ENCODE measurements at places on chromosomes 11 and 22.
A peak's percentile ranks its signal among the peaks of the same experiment; 100 is the strongest.

GRCh38 chr11:45000918-45001317 is 50.2 kb upstream of the TP53I11 start:
- no peak for DNase-seq
- no peak overlapping the region for H3K4me3 ChIP-seq
- H3K4me1 ChIP-seq, result no peaks in the 10 kb centered on the region
- H3K27ac ChIP-seq, result no peak overlapping the region

- no peaks in the 10 kb centered on the region for H3K27me3 ChIP-seq
- no peak for DNase-seq
- no peak overlapping the region for H3K4me3 ChIP-seq
- peaks cover 48% of the 10 kb centered on the region for H3K4me1 ChIP-seq
- H3K36me3 ChIP-seq, result no peaks in the 10 kb centered on the region
- H3K27ac ChIP-seq, result peak overlapping the region; percentile 58
Observed at GRCh38 chr11:116984589-116984988, 113.6 kb downstream of the SIK3 start.

- no peak overlapping the region for H3K4me3 ChIP-seq
- no peak for DNase-seq
- H3K27me3 ChIP-seq, result no peaks in the 10 kb centered on the region
- no peak overlapping the region for H3K27ac ChIP-seq
- H3K36me3 ChIP-seq, result no peaks in the 10 kb centered on the region
- no peaks in the 10 kb centered on the region for H3K4me1 ChIP-seq
Observed at GRCh38 chr11:78957476-78958245, 383.0 kb upstream of the NARS2 start.

GRCh38 chr11:123439616-123440015 is 9.5 kb downstream of the GRAMD1B start:
- no peaks in the 10 kb centered on the region for H3K36me3 ChIP-seq
- H3K27ac ChIP-seq, result no peak overlapping the region
- H3K4me3 ChIP-seq, result no peak overlapping the region
- peaks cover 10% of the 10 kb centered on the region for H3K4me1 ChIP-seq
- H3K27me3 ChIP-seq, result no peaks in the 10 kb centered on the region

GRCh38 chr11:1116666-1117390 is 40.9 kb upstream of the MUC5AC start:
- no peaks in the 10 kb centered on the region for H3K36me3 ChIP-seq
- H3K4me3 ChIP-seq, result no peak overlapping the region
- no peaks in the 10 kb centered on the region for H3K4me1 ChIP-seq
- no peak for DNase-seq

GRCh38 chr22:23392420-23393121 is 187.5 kb downstream of the IGLL1 start:
- no peak for DNase-seq
- H3K27ac ChIP-seq, result no peak overlapping the region
- no peaks in the 10 kb centered on the region for H3K27me3 ChIP-seq
- no peak overlapping the region for H3K4me3 ChIP-seq

- H3K36me3 ChIP-seq, result no peaks in the 10 kb centered on the region
- no peak for DNase-seq
- no peaks in the 10 kb centered on the region for H3K27me3 ChIP-seq
Observed at GRCh38 chr11:17489751-17490150, 13.1 kb upstream of the ABCC8 start.

- no peak overlapping the region for H3K4me3 ChIP-seq
- no peaks in the 10 kb centered on the region for H3K36me3 ChIP-seq
- peaks cover 11% of the 10 kb centered on the region for H3K4me1 ChIP-seq
- DNase-seq, result no peak
- H3K27ac ChIP-seq, result no peak overlapping the region
Observed at GRCh38 chr11:118358071-118358470, 1.3 kb upstream of the UBE4A start.

All from esophagus squamous epithelium (tissue), 5 donors.